ENCODE measurements at places on chromosomes 12 and 14.

DNA sequence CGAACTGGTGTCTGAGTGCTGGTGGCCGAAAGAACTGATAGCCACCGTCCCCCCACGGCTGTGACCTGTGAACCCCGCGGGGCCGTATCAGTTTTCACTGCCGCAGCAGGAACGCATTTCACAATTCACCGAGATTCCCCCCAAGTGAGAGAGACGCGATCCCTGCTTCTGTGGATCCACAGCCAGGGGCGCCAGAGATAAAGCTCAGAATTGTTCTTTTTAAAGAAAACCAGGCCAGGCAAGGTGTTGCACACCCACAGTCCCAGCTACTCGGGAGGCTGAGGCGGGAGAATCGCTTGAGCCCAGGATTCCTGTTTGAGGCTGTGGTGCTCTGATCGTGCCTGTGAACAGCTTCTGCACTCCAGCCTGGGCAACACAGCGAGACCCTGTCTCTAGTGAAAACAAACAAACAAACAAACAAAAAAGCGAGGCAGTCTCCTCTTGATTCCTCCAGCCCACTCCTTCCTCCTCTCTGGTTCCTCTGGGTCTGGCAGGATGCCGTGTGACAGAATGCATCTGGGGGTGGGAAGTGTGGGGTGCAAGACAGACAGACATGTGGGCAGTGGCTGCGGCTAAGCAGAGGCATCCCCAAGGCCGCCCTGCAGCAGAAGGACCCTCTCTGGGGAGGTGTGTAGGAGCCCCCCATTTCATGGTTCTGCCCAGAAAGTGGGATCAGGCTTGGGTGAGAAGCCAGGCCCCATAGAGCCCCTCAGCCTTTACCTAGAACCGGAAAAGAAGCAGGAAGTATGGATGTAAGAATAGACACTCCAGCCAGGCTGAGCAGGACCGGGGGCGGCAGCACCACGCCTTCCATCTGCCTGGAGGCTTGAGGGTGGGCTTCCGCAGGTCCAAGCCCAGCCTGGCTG is 39.2 kb upstream of the PPP1R13B start:
- no peak for DNase-seq

DNA sequence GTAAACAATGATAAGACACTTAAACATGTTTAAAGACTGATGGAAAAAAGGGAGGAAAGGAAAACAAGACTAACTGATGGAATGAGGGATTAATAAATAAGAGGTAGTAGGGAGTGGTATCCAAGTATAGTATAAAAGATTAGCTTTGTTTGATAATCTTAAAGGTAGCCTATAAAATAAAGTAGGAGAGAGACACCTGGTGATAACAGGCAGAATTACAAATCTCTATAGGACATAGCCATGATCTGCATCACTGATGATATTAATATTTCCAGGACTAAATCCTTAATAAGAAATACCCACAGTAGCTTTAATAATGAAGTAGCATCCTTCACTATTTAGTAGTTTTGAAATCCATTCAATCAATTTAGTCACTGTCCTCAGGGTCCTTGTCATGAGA is 30.4 kb downstream of the DLGAP5 start:
- DNase-seq: peak; percentile 45

DNA sequence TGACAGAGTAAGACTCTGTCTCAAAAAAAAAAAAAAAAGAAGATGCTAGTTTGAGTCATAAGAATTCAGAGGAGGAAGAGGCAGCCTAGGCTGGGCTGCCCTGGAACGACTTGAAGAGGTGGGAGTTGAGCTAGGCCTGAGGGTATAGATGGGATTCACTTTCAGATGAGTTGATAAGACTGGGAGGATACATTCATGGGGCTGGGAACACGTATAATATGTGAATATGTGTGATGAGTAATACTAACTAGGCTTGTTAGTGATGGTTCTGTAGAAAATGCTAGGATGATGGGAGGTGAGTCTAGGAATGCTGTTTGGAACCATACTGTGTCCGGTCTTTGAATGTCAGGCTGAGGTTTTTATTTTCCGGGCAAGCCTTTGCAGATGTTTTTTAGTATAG is 9.0 kb downstream of the PLEKHA5 start:
- no peak for DNase-seq

GRCh38 chr14:101882141-101882935 is 82.0 kb upstream of the DYNC1H1 start:
- no peak for DNase-seq

- DNase-seq: no peak
Measured at GRCh38 chr12:2640709-2641108, 154.1 kb upstream of the FKBP4 start.

DNA sequence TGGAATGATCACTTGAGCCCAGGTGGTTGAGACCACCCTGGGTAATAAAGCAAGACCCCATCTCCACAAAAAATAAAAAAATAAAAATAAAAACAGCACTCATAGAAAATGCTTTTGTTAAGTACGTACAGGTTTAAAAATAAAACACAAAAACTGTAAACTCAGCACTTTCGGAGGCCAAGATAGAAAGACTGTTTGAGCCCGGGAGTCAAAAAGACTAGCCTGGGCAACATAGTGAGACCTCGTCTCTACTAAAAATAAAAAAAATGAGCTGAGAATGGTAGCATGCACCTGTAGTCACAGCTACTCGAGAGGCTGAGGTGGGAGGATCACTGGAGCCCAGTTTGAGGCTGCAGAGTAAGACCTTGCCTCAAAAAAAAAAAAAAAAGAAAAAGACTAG is 7.5 kb downstream of the ATP6V1D start:
- no peak for DNase-seq

- no peak for DNase-seq
Measured at GRCh38 chr12:55831447-55831815, 2.0 kb upstream of the DNAJC14 start.

GRCh38 chr14:59754256-59754655 is 116.3 kb downstream of the RTN1 start:
- DNase-seq: no peak

DNA sequence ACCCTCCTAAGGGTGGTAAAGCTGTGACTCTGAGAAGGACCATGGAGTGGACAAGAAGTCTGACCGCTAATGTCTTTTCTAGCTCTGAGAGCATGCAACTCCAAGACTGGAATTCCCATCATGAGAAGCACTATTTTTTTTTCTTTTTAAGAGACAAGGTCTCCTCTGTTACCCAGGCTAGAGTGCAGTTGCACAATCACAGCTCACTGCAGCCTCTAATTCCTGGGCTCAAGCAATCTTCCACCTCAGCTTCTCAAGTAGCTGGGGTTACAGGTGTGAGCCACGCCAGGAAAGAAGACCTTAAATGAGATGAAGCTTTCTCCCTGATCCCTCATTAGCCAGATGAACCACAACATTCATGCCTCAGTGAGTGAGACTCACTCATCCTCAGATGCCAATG is 19.2 kb downstream of the VDR start:
- DNase-seq: no peak

DNA sequence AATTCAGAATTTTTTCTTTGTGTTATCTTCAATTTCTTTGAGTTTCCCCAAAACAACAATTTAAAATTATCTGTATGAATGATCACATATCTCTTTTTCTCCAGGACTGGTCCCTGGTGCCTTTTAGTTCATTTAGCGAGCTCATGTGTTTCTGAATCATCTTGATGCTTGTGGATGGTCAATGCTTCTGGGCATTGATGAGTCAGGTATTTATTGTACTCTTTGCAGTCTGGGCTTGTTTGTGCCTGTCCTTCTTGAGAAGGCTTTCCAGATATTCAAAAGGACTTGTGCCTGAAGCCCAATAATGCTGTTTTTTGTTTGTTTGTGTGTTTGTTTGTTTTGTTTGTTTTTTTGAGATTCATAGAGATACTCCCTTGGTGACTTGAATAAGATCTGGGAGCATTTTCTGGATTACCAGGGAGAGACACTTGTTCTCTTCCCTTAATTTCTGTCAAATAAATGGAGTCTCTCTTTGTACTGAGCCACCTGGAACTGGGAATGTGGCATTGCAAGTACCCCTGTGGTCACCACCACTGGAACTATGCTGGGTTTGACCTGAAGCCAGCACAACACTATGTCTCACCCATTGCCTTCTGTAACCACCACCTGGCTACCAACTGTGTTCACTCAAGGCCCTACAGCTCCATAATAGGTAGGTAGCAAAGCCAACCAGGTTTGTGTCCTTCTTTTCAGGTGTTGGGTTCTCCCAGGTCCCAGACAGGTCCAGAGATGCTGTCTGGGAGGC is 56.3 kb downstream of the SLC6A15 start:
- DNase-seq: no peak

DNA sequence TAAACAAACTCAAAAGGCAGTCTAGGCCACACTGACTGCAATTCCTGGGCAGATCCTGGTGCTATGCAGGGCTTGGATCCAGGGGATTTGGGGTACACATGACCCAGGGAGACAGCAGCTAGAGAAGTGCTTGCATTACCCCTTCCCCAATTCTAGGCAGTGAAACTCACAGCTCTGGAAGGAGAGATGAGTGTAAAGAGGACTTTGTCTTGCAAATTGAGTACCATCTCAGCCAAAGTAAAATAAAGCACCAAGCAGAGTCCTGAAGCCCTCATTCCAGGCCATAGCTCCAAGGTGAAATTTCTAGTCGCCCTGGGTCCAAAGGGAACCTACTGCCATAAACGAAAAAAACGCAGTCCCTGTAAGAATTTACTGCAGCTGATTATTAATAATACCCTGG is 644.9 kb upstream of the FLRT2 start:
- no peak for DNase-seq

GRCh38 chr12:10341892-10342509 is 34.3 kb downstream of the KLRD1 start:
- no peak for DNase-seq

- no peak for DNase-seq
Measured at GRCh38 chr14:70788898-70789297, 20.4 kb downstream of the MAP3K9 start.

- no peak for DNase-seq
Measured at GRCh38 chr12:111120578-111120977, 200.2 kb upstream of the MYL2 start.

DNA sequence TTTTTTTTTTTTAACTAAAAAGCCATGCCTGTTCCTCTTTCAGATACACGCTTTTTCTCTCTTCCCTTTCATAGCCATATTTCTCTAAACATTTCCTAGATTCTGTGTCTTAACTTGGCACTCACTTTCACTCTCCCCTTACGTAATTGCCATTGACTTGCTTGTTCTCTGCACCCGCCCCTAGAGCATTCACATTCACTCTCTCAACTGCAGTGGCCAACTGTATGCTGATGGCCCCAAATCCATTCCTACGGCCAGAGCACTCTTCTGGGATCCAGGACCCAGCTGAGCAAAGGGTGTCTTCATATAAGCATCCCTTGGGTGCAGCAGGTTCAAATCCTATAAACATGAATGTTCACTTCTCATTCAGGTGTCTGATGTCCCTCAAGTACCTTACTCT is 59.5 kb downstream of the CKB start:
- no peak for DNase-seq

DNA sequence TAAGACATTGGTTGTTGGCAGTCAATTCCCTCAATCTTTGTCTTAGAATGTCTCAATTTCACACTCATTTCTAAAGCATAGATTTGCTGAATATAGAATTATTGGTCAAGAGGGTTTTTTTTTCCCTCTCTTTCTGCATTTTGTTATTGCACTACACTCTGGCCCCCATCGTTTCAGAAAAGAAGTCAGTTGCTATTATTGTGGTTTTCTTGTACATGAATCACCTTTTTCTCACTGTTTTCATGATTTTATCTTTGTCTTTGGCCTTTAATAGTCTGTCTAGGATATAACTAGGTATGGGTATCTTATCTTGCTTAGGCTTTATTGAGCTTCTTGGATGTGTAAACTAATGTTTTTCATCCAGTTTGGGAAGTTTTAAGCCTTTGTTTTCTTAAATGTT is 194.3 kb upstream of the DAAM1 start:
- DNase-seq: no peak

DNA sequence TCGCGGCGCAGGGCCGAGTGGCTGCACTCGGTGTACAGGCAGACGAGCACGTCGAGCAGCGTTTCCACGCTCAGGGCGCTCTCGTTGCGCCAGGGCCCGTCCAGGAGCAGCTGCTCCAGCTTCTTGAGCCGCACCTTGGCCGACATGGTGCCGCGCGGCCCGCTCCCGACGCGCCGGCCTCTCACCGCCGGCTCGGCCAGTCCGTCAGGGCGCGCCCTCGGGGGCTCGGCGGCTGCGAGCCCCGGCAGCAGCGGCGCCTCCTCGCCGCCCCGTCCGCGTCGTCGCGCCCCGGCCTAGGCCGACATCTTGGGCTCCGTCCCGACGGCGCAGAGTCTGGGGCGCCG is 349 bp downstream of the CDC42BPB start:
- DNase-seq: peak; percentile 59

DNA sequence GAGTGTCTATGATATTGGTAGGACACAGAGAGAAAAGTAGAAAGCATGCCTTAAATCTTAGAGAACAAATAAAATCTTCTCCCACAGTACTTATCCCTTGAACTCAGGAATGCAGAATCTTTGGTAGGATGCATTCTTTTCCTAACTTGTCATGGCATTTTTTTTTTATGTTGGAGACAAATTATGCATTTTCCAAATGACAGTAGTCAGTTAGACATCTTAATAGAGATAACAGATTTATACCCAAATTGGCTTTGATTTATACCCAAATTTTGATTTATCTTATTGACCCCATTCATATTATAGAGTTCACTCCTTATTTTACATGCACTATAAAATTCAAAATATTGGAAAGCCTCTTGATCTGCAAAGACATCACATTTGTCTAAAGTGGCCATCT is 132.9 kb downstream of the CNTN1 start:
- no peak for DNase-seq

DNA sequence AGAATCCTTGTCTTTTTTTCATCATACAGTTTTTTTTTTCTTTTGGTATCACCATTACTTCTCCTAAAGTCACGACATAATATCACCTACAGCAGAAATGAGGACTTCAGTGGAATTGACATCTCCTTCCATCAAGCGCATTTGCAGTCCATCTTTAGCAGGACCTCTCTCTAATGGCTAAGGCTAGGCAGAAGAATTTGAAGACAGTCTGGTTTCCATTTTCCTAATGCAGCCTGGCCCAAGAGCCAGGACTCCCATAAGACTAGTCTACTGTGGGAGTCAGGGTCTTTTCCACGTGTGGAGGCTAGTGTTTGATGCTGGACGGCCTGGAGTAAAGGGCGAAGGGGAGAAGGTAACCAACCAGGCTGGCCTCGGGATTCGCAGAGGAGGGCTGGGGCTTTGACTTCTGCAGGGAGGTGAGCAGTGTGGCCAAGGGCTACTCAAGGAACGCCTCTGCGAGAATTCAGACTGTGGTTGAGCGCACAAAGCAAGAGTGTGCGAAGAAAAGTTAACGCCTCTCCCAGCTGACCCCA is 769 bp upstream of the ZNF740 start:
- peak; percentile 49 for DNase-seq
